Stimulated activated CD8-positive, alpha-beta memory T cell treated with anti-CD3 and anti-CD28 coated beads, Interleukin-7, amount 100 ng/mL, for 24 hours (primary cell): ENCODE measurements at places on chromosomes 3 and 15.

DNA sequence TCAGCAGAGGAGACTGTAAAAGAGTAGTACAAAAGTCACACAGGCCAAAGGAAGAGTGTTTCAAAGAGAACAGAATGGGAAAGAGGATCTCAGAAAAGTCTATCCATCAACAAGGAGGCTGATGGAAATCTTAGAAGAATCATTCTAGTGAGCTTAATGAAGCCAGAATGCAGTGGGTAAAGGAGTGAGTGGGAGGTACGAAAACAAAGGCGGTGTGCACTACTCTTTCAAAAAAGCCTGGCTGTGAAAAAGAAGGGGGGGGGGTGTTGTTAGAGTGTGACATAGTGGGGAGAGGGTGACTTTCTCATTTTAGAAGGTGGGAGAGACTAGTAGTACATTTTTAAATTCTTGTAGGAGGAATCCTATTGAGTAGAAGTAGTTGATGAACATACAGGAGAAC lies 11.7 kb downstream of the PAQR9 start:
- no peak for DNase-seq

DNA sequence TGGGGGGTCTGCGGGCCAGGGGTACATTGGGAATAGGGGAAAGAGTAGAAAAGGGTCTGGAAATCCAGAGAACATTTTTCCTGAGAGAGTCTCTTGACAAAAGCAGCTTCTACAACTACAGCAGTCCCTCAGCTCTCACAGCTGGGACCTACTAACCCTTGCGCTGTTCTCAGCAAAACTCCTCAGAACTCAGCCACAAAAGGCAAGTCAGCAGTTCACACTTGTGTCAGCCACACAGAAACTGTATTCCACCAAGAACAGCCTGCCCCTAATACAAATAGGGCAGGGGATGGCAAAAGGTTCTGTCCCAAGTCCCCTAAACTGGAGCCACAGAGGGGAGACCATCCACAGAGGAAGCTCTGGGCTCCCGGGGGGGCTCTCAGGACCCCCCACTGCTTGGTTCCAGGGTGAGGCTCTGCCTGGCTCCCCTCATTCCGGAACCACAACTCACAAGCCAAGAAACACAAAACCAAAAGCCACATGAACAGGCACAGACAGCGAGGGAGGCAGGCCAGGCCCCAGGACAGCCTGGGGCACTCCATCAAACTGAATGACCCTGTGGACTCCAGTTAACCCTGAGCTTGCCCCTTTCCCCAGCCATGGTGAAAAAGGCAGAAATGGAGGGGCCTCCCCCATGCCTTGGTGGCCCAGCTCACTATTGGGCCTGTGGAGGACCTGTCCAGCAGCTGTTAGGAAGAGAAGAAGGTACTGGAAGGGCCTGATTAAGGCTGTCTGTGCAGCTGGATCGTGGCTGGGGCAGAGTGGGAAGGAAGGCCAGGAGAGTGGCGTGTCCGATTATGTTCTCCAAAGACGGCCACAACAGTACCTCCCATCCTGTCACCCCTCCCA lies 162.0 kb downstream of the CHSY1 start:
- DNase-seq = no peak

DNA sequence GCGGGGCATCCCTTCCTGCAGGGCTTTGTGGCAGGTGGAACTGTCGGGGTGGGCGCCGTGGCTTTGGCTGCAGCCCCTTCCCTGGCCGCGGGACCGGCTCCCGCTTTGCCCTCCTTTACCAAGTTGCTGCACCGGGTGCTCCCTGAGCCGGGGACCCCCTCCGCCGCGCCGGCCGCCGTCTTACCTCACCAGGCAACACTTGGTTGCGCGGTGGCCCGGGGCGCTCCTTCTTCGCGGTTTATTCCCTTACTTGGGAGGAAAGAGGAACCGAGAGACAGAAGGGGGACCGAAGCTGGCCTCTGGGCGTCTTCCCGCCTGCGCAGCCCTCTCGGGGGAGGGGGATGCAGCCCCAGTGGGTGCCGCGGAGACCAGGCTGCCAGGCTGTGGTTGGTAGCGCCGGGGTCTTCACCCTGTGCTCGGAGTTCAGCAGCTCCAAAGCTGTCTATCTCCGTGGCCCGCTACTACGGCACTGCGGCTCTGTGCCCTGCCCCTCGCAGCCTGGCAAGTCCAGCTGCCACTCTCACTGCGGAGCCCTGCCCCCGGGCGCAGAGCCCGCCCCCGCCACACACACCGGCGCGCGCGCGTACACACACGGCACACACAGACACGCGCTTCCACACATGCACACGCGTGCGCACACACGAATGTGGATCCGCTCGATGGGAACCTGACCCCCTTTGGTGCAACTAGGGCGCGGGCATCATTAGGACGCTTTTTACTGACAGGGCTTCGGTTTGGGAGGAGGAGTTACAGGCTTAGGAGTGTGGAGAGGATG lies at the start of gene DGKG:
DGKG (minus strand) TSS at position 473 of the 775 bp plus-strand sequence. CDS start 41,775 bp downstream, outside the sequence.
- DNase-seq = no peak

DNA sequence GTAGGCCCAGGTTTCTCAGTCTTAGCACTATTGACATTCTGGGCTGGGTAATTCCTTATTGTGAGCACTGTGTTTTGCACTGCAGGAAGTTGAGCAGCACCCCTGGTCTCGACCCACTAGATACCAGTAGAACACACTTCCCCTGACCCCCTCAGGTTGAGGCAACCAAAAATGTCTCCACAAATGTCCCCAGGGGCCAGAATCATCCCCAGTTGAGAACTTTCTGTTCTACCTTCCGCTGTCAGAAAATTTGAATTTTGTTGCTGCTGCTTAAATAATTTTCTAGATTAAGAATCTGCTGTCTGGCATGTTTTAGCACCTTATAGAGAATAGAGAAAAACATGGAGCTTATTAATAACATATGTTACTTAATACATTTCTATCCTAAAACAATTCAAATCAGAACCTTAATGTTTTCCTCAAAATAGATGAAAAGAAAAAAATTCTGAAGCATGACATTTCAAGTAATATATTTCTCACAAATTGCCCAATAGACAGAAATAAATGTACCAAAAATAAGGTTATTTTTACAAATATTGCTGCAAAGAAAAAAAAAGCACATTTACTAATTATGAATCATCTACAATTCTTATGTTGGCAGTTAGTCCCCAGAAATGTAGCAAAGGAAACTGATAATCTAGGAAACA lies 13.2 kb upstream of the THRB start:
- no peak for DNase-seq

- no peak for DNase-seq
These were observed 835 bp downstream of the STOML1 start for GRCh38 chr15:73991260-73991659.

DNA sequence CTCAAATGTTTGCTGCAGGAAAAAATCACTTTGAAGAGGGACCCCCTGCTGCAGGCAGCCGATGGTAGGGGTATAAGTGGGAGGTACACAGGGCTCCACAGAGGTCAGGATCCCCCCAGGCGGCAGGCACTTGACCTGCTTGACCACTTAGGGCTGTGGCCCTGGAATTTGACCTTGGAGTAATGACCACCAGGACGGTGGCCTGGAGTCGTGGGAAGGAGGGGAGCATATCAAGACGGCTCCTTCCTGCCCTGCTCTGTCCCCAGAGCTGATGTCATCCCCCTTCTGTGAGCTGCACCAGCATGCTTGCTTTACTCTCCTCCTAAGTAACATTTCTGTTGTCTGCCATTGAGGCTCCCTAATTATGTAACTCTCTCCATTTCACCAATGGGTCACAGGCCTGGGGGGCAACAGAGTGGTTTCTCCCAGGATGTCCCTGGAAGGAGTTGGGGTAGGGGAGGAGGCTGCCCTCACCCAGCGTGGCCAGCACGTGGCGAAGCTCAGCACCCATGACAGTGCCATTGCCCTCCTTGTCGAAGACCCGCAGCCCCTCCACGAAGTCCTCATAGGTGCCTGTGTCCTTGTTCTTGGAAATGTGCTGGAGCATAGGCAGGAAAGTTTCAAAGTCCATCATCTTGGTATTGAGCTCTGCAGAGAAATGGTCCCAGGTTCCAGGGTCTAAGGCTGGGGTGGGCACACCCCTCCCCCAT lies 4.1 kb downstream of the MYL3 start:
- no peak for DNase-seq

- no peak for DNase-seq
These were observed 228.5 kb downstream of the NTRK3 start for GRCh38 chr15:88028024-88028423.

- DNase-seq = no peak
These were observed 64.9 kb downstream of the DIPK2A start for GRCh38 chr3:144036498-144036897.

GRCh38 chr15:43463507-43463906 lies 29.4 kb downstream of the TP53BP1 start:
- no peak for DNase-seq

- peak; percentile 2 for DNase-seq
These were observed 768 bp downstream of the UBXN7 start for GRCh38 chr3:196431181-196432136.

- DNase-seq = no peak
These were observed 22.4 kb downstream of the LRRK1 start for GRCh38 chr15:100941536-100941935.

DNA sequence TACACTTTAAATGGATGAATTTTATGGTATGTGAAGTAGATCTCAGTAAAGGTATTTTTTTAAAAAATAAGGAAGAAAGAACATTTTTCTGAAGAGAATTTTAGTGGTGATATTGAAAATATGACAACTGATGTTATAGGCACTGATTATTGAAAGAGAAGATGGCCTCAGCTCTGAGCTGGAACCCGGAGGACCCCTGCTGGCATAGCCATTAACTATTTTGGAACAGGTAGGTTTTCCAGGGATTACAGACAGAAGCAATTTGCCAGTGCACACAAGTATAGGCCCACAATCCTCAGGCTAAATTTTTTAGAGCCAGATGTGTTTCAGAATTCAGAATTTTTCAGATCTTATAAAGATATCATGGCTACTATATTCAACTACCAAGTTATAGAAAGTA lies 315.9 kb upstream of the GPR149 start:
- no peak for DNase-seq

DNA sequence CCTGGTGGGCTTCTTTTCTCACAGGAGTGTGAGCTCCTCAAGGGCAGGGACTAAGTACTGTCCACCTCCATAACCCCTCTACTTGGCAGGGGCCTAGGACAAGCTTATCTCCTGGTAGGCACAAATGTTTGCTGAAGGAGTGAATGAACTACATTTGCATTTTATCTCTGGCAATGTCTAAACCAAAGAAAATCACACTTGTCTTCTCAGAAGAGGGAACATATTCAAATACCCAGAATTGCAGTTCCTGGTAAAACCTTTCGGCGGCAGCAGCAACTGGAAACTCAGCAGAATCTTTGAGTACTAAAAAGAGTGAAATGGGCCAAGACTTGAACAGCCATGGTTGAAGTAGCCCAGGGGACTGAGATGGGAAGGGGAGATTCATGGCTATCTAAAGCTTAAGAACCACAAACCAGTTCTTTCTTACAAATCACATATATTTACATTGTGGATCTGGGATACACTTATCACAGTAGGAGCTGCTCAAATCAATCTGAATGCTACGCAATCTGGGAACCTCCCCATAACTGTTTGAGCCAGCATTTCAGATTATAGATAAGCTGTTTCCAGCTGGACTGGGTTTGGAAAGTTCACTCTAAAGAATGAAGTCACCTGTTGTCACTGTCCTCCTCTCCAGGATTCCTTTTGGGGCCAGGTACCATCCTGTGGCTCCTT lies 18.7 kb upstream of the PTPN9 start:
- no peak for DNase-seq

DNA sequence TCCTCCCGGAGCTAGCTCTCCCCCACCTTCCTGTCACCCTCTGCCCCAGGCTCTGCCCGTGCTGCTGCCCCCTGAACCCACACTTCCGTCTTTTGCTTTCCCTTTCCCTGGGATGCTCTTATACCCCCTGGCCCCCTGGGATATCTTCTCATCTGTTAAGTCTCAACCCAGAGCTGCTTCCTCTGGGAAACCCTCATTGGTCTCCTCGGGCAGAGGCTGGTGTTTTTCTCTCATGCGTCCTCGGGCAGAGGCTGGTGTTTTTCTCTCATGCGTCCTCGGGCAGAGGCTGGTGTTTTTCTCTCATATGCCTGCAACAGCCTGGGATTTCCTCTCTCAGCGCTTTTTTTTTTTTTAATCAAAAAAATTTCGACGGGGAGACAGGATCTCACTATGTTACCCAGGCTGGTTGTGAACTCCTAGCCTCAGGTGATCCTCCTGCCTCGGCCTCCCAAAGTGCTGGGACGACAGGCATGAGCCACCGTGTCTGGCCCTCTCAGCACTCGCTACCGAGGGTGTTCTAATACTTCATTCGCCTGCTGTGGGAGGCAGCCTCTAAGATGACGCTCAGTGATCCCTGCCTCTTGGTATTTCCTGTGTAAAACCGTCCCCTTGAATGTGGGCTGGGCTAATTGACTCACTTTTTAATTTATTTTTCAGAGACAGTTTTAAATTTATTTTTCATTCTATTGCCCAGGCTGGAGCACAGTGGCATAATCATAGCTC lies 62.7 kb upstream of the TFRC start:
- DNase-seq = no peak

GRCh38 chr15:34890424-34890823 lies 79.1 kb downstream of the AQR start:
- no peak for DNase-seq
